ENCODE measurements at places on chromosomes 3 and 15.

DNA sequence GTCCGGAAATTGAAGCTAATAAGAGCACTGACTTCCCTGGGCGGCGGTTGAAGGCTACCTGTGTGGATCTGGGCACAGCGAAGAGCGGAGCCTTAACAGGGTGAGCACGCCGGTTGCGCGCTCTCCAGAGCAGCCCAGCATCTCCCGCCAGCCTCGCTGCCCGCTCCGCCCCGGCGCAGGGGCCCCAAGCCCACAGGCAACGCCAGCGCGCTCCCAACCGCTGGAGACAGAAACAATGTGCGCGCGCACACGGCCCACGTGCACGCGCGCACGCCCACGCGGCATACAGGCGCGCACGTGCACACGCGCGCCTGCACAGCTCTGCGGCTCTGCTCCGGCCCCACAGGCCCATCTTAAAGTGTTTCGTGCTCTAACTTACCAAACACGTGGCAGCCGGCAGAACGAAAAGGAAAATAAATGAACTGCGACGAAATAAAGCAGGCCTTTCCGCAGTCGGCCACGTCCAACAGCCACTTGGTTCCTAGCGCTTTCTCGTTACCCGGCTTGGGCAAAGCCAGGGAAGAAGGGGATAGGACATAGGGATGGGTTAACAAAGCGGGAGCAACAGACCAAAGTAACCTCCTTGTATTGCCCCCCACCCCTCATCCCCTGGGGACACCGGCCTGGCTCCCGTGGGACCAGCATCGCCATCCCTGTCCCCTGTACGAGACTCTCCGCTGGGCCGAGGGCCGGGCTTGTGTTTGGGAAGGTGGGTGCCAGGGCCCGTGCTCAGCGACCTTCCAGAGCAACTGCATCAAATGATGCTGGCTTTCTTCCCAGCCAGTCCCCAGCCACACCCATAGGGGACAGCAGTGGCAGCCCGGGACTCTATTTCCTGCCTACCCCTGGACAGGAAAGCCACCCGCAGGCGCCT, 203.7 kb downstream of the ABHD5 start:
- DNase-seq: no peak

DNA sequence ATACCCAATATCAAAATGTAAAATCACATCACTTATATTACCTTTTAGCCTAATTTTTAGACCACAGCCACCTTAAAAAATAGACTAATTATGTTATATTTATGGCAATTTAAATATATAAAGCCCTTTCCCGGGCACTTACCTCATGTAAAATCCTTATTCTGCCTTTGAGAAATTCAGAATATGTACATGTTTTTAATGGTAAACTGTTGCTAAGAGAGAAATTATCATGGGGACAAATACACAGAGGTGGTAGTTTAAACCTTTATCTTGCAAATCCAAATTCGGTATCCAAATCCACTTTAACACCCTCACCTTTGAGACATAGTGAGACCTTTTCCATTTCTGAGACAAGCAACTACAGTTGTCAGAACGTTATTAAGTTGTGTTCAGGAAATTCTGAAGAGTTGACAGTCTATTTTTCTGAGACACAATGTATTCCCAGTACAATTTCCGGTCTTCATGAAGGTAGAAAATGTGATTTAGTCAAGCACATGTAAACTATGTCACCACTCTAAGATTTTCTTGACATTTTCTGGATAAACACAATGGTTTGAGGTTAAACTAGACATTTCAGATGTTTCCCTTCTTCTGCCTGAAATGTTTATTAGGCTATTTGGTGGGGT, 10.6 kb upstream of the VGLL3 start:
- DNase-seq: no peak

GRCh38 chr3:5616873-5617272, 429.4 kb downstream of the EDEM1 start:
- DNase-seq: no peak

GRCh38 chr3:11377719-11378118, 105.5 kb downstream of the ATG7 start:
- no peak for DNase-seq

GRCh38 chr3:126083511-126083912, 412 bp downstream of the SLC41A3 start:
- DNase-seq: peak; percentile 30

- DNase-seq: no peak
Observed at GRCh38 chr15:39248204-39248603, 332.7 kb upstream of the THBS1 start.

GRCh38 chr3:172391592-172392302, 56.5 kb downstream of the GHSR start:
- no peak for DNase-seq

DNA sequence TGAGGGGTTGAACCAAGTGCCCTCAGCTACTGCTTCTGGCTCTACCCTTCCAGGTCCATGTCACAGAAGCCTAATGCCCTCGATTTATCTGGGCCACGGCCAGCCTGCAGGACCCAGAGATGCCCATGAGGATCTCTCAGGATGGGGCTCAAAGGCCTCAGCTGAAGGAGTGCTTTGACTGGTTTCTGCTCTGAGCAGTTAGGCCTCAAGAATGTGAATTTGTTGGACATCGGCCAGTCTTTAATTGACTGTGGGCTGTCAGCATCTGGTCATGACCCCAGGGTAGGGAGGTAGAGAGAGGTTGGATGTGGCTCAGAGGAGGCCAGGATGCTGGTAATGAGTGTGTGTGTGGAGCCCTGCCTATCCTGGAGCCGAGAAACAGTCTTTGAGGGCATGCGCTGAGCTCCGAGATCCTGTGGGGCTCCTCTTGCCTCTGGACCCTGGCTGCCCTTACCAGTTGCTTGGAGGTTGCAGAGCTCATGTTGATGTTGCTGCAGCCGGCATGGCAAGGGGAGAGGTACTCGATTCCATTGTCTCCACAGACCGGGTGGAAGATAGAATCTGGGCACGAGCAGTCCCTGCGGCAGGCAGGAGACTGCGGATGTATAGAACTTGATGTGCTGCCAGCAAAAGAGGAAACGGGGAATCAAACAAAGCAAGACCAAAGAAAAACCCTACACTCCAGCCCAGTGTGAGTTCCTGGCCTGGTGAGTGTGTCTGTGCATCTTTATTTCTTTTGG, 49.1 kb upstream of the RAB6B start:
- no peak for DNase-seq

DNA sequence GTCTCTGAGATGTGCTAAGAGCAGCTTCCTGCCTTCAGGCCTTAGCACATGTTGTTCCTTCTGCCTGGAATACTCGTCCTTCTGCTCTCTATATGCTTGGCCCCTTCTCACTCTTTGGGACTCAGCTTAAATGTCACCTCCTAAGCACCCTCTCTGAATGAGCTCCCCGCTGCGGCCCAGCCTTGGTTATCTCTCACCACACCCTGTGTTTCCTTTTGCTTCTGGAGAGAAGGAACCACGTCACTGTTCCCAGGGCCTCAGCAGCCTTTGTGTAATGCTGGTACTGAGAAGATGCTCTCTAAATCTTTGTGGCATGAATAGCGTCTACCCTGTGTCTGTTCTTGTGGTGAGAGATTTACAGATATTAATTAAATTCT, 2.2 kb downstream of the FAH start:
- no peak for DNase-seq

- no peak for DNase-seq
Observed at GRCh38 chr15:80423215-80423614, 19.0 kb downstream of the ARNT2 start.

DNA sequence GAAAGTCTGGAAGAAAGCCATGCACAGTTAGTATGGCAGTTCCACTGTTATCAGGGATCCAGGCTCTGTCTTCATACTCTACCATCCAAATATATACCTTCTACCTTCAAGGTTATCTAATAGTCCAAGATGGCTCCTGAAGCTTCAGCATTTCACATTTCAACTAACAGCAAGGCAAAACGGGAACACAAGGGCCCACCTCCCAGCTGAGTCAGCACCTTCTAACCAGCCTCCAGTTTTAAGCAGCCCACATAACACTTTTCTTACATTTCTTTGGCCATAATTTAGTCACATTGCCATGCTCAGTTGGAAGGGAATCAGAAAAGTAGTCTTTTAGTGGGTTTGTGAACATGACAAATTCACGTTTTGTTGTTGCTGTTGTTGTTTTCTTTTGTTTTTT, 15.4 kb upstream of the MSL2 start:
- DNase-seq: no peak

- DNase-seq: no peak
Observed at GRCh38 chr3:171372694-171373093, 87.5 kb downstream of the TNIK start.

- DNase-seq: no peak
Observed at GRCh38 chr3:50275141-50275995, 3.5 kb upstream of the LSMEM2 start.

DNA sequence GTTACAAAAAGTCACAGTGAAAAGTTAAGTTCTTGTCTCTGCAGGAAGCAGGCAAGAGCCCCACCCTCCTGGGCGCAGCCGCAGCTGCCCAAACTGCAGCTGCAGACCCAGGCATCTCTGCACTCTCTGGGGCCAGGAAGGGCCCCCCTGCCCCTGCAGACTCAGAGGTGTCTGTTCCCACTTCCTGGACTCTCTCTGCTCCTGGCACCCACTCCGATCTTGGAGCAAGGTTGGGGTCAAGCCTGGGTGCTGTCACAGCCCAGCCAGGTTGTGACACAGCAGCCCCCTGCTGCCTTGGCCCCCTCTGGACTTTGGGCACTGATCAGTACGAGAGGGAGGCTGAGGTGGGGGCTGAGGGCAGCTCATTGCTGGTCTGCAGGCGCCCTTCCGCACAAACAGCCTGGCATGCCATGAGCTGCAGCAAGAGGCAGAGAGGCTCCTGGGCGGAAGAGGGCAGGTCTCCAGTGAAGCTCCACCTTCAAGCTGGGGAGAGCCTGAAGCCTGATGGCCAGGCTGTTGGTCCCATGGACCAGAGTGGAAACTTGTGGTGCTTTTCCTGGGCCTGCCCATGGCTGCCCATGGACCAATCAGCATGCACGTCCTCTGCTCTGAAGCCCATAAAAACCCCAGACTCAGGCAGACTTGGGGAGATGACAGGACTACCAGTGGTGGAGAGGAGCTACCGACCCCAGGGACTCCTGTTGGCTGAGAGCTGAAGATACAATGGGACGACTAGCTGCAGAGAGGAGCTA, 42.9 kb upstream of the LRRFIP2 start:
- DNase-seq: peak; percentile 24

DNA sequence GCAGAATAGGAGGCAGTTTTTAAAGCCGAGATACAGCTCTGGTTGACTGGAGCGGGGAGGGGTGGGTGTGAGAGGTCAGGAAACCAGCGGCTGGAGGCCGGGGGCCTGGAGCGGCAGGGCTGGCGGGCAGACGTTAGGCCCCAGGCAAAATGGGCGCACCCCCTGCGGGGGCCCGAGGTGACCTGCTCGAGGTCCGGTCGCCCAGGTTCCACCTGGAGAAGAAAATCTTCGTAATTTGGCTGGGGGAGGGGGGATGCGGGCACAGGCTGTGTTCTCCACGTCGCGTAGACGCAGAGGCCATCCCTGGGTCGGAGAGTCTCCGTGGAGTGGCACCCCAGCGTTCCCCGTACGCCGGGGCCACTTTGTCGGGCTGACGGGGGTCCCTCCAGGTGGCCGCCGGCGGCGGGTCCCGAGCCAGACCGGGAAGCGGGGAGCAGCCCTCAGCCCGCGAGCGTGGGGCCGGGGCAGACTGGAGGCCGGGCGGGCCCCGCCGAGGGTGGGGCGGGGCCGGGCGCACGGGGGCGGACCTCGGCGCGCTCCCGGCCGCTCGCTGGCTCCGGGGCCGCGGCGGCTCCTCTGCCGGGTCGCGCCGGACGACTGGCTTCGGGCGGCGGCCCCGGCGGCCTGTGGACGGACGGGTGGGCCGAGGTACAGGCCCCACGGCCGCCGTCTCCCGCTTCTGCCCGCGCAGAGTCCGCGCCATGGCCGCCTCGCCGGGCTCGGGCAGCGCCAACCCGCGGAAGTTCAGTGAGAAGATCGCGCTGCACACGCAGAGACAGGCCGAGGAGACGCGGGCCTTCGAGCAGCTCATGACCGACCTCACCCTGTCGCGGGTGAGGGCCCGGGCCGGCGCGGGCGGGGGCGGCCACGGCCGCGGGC, at the start of gene CRTC3:
Gene CRTC3, plus strand, starts transcription at position 553 of the 879 bp plus-strand sequence. Its CDS starts 149 bp downstream, at position 702.
- peak; percentile 54 for DNase-seq

DNA sequence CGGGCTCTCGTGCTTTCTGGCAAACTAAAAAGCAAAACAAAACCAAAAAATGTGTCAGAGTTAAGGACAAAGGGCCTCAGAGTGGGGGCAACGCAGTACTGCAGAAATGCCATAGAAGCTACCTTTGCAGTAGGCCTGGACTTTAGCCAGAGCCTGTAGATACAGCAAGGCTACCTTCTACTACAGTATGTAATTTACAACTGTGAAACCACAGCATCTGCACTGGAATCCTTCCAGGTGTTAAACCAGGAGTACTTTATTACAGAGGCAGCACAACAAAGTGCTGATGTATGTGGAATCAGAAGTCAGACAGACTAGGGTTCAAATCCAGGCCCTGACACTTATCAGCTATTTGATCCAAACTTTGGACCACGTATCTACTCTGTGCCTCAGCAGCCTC, 34.9 kb downstream of the RUBCN start:
- no peak for DNase-seq

- DNase-seq: no peak
Observed at GRCh38 chr3:97613139-97613538, 151.4 kb upstream of the ARL6 start.
